ENCODE measurements at places on chromosomes 5 and 9.

- no peak for DNase-seq
Observed at GRCh38 chr5:15594977-15595568, 95.1 kb downstream of the FBXL7 start.

DNA sequence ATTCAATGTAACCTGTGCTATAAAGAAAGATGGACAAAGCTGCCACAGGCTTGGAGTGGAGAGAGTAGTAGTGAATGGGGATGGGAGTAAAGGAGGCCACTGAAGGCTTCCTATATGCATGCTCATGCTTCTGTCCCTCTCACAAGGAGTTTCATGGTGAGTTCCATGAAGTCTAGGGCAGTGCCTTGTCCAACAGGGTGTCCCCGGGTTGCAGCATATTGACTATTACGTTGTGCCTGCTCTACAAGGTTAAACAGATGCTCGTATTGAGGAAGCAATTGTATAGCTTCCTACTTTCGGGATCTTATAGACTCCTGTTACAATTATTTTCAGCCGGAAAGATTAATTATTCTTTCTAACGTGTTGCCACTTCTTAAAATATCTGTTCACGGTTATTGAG, 129.1 kb upstream of the PIK3R1 start:
- DNase-seq, result no peak

DNA sequence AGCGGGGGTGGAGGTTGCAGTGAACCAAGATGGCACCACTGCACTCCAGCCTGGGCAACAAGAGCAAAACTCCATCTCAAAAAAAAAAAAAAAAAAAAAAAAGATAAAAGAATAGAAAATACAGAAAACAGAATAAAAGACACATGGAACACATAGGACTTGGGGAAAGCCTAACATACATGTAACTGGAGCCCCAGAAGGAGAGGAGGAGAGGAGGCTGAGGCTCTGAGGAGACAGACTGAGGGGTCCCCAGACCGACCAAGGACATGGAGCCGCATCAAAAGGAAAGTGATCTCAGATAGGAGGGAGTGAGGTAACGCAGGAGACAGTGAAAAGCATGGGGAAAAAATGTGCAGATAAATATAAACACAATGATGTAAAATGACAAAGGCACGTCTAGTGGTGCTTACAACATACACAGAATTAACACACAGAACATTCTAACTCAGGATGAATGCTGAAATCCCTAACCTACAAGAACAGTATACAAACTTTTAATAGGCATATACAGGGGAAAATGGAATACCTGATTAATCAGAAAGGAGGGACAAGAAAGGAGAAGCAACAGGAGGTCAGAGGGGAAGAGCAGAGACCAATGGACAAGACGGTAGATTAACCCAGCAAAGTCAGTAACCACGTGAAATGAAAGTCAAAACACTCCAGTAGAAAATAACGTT, 65.2 kb upstream of the UBAC1 start:
- no peak for DNase-seq

DNA sequence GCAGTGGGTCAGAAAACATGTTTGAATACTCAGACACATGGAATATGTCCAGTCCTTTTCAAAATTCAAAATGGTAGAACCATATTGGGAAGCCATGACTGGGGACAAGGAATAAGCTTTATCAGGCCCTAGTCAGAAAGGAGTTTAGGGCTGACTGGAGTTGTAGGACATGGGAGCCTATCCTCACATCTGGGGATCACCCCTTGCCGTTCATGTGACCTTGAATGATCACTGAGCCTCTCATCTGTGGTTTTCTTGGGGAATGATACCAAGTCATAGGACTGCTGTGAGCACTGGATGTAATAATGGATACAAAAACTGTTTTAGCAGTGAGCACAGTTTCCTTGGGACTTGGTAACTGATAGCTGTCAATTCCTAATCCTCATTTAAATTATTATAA, 84.7 kb downstream of the IQGAP2 start:
- DNase-seq, result no peak

DNA sequence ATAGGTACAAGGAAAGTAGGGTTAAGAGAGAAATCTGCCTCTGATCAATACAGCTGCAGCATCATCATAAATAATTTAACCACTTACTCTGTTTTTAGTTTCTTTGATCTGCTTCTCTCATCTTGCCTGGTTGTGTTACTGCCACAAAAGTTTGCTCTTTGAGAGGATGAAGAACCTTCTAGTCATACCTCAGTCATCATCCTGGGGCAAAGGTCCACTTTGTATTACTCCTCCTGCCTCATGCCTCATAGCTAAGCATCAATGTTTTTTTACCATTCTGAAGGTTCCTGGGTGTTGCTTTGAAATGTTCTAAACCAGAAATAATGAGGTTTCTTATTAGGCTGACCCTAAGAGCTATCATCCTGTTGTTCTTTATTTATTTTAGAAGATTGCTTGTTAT, 17.1 kb upstream of the TRIM36 start:
- DNase-seq, result no peak

DNA sequence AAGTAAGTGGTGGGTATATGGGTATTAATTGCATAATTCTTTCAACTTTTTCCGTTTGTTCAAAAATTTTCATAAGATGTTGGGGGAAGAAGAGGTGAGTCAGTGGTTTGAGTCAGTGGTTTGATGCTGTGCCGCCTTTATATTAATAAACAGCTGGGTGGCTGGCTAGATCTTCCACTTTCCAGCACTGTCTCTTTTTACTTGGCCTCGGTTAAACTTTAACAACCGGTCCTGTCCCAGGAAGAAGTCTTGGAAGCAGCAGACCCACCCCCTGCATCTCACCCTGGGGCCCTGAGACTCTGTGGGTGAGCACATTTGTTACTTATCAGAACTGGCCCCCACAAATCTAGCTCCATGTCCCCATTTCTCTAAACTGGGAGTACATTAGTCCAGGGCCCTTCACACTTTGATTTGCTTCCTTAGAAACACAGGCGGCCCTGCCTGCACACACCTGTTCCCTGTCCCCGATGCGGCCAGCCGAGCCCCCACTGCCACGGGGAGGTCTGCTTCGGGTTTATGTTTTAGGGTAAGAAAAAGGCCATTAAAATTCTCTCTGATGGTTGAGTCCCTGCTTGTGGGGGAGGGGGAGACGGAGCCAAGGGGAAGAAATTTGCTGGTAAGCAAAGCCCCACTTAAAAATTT, 90.7 kb downstream of the PTCH1 start:
- no peak for DNase-seq

DNA sequence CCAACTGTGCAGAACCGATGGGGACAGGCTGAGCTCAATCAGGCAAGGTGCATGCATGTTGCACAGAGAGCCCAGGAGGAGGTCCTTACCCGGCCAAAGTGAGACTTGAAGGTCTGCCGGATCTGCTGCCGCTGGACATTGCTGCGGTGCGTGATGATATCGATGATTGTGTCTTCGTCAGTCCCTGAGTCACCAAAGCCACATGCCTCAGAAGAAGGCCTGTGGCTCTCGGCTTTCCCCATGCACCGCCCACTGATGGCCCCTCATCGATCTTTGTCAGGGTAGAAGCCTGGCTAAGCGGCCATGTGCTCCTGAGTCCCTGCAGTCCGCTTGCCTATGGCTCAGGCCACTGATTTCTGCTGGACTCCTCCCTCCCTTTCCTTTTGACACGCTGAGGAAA, 34.8 kb downstream of the ANXA6 start:
- no peak for DNase-seq

DNA sequence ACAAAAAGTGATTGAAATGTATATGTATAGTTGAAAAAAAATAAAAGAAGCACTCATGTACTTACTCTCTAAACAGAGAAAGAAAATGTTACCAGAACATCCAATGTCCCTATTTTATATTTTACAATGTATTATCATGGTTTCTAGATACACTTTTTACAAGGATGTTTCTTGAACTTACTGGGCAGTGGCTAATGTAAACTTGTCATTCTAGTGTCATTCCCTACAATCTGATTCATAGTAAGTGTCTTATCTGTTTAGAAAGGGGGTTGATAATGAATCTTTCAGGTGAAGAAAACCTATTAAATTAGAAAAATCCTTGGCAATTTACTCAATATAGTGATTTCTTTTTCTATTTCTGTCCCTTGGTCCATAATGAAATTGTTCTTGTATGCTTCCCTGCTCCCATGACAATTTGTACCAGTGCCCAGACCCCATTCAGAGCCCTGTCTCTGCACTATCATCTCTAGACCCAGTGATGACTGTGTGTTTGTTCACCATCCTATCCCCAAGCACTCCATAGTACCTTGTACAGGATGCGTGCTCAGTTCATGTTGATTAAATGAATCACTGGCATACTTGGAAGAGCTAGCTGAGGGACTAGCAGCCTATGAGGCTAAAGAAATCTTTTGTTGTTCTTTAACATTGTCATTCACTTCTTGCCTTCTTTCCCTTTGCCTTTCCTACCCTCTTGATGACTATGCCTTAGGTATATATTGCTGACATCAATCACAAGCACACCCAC, 101.2 kb downstream of the HMHB1 start:
- no peak for DNase-seq

GRCh38 chr5:149656576-149657182, 73.4 kb upstream of the PPARGC1B start:
- DNase-seq, result no peak

DNA sequence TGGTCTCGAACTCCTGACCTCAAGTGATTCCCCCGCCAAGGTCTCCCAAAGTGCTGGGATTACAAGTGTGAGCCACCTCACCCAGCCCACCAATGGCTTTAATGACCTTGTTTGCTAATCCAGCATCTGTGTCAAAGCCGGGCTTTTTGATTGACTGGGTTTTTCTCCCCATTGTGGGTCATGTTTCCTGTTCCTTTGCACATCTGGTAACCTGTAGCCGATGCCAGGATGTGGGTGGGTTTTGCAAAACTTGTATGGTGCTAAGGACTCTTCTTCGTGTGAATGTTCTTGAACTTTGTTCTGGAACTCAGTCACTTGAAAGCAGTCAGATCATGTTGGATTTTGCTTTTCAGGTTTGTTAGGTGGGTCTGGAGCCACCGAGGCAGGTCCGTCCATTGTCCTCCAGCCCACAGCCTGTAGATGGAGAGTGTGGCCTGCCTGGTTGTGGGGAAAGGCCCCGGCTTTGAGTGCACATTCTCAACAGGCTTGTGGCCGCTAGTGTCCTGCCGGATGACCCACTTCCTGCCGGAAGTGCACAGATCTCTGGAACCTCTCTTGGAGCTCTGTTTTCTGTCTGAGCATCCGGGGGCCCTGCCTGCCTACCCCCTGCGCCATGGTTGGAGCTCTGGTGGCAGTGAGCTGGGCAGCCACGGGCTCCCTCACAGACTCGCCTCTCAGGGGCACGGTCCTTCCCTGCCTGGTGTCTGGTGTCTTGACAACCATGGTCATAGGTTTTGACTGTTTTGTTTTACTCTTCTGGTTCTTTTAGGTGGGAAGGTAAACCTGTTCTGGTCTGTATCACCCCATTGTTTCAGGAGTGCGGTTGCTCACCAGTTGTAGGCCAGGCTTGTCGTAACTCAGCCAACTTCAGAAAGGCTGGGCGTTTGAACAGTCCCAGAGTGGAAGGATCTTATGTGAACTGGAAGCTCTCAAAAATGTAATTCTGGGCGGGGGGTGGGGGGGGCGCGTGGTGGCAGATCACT, 69.6 kb upstream of the CACNA1B start:
- DNase-seq, result no peak

- DNase-seq, result no peak
Observed at GRCh38 chr5:73529081-73529480, 30.8 kb downstream of the BTF3 start.

DNA sequence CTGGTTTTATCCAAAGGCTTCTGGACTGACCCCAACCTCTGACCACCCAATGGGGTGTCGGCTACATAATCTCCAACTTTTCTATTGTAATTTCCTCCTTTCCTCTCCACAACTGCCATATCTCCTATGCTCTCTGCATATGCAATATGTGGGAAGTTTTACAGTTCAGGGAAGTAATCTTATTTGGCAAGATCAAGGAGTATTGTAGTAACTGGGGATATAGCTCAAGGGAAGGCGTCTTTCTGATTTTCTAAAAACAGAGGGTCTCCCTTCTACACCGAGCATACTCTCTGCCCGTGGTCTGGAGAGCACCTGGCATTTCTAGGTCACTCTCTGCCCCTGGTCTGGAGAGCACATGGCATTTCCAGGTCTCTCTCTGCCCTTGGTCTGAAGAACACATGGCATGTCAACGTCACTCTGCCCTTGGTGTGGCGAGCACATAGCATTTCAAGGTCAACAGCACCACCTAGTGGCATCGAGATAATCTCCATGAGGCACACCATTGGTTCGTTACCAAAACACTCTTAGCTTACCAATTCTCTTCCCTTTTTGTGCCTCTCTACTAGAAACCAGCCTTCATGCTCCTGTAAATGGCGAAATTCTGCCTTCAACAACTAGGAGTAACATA, 616.4 kb upstream of the NUDT12 start:
- DNase-seq, result no peak

- DNase-seq, result no peak
Observed at GRCh38 chr5:16617274-16617968, 624 bp upstream of the RETREG1 start.

DNA sequence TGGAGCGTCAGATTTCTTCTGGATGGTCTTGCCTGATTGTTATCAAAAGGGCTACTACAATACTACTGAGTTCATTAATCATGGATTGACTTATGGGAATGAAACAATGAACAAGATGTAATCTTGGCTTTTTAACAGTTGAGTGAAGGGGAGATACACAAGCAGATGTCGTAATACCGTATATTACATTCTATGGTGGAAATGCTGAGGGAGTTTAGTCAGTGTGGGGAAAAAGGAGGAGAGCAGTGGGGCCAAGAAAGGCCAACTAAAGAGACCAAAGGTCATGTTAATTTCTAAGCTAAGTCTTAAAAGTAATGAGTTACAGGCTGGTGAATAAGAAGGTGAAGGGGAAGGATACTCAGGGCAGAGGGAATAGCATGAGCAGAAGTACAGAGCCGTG, 29.0 kb upstream of the PSAT1 start:
- DNase-seq, result no peak

- DNase-seq, result no peak
Observed at GRCh38 chr5:111863801-111864200, 106.8 kb upstream of the NREP start.

GRCh38 chr5:106843812-106844416, 826.8 kb downstream of the EFNA5 start:
- no peak for DNase-seq

DNA sequence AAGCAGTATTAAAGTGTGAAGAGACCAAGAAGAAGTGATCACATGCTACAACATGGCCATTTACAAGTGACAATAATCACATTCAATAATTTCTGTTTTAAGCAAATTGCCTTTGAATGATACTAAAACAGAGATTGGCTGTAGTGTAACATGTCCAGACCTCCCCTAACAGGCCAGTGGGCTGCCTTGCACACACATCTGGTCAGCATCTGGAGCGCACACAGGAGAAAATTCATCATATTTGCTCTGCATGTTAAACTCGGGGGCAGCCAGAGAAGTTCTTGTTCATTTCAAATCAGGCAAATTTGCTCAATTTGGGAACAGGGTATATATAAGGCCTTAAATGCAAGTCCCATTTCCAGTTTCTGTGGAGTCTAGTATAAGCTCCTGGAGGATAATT, 111.1 kb upstream of the FBXL7 start:
- DNase-seq, result no peak
